Stimulated activated CD8-positive, alpha-beta memory T cell treated with anti-CD3 and anti-CD28 coated beads, Interleukin-4, amount 100 ng/mL, for 4 hours (primary cell): ENCODE measurements at places on chromosomes 6 and 20.

DNA sequence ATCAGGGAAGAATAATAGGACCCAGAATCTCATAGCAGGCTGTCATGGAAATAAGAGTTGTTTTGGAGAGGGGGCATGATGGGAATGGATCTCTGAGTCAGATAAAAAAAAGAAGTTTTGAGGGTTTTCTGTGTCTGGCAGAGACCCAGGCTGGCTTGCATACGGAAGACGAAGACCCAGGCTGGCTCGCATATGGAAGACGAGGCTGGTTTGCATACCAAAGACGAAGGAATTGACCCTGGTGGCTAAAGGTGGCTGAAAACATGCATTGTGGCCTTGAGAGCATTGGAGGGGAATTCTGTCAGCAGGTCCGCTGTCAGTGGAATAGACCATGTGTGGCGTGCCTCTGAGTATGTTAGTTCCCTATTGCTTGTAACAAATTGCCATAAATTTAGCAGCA is 335.1 kb downstream of the BTBD3 start:
- DNase-seq: no peak

GRCh38 chr20:24208652-24209051 is 220.1 kb upstream of the GGTLC1 start:
- no peak for DNase-seq

DNA sequence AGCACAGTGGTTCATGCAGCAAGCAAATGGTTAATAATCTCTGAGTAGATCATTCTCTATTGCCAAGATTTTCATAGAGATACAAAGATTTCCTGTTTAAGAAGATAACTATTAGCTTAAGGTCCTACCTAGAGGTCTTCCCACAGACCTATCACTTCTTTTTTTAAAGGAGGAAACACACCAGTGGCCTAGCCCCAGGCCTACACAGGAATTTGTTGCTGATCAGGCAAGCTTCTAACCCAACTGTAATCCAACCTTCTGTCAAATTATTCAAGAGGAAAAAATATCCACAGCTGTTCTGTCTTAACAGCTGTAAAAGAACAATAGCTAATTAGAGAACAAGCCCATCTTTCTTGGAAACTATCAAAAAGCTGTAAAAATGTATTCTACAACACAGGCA is 332.8 kb downstream of the BTBD9 start:
- no peak for DNase-seq

DNA sequence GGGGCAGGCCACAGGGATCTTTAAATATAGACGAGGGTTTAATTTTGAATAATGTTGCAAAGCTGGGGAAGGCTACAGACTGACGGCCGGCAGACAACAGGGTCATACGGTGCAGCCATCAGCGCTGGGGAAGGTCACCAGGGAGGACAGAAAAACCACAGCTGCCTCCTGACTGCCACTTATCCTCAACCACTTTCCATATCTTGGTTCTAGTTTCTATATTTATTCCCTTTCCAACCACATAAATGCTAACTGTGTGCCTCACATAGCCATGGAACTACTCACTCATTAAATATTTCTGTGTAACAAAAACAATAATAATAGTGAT is 85.7 kb upstream of the AGPAT4 start:
- DNase-seq: no peak

GRCh38 chr6:21406316-21406715 is 187.2 kb upstream of the SOX4 start:
- no peak for DNase-seq

DNA sequence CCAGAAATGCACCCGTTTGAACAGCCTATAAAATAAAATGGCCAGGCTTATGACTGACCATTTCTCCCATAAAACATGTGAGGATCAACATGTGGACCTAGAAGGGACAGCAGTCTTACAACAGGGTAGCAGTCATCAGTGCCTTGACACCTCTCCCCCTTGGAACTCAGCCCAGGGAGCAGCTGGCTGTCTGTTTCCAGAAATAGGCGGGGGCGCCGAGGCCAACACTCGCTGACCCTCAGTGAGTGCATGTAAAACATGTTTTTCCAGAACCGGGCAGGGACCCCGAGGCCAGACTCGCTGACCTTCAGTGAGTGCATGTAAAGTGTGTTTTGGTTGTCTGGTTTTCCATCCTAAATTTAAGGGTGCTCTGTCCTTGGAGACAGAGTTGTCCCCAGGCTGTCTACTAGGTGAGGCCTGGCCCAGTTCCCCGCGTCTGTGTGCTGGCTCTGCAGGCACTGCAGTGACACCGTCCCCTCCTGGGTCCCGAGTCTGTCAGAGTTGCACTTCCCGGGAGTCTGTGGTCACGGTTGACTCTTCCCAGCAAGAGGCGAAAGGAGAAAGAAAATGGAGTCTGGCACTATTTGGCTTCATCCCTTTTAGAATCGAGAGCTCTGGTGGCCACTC is 19.8 kb upstream of the ADRM1 start:
- no peak for DNase-seq

DNA sequence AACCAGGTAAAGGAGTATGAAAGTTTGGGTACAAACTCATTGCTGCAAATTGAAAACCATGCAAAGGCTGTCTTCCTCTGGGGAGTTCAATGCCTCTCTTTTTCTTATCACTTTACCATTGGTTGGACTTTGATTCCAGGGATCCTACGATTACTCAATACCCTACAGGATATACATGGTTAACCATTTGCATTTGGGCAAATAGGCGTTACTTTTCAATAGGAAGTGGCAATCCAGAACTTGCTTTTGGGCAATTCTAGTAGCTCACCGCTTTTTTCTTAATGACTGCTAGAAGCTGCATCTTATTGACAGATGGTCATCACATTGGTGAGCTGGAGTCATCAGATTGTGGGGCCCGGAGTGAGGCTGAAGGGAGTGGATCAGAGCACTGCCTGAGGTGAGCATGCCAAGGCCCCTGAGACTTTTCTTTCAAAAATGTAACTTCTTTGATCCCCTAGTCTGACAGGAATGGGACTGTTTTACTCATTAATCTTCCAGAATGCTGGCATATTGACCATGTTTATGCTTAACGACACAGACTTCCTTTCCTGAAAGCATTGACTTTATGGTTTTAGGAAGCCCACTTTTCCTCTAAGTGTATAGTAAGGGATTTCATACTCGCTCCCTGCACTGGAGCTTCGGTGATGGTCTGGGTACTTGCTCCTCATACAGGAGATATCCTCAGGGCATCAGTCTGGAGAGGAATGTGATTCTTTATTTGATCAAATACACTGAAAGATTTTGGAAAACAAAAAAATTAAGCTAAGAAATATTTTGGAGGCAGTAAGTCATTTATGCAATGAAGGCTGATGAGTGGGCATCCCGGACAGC is at the start of gene CCR6:
Gene CCR6 (plus strand): TSS at position 270 of the 831 bp plus-strand sequence. CDS start 13,039 bp downstream, outside the sequence.
- no peak for DNase-seq

- no peak for DNase-seq
Measured at GRCh38 chr6:18720075-18720474, 332.9 kb downstream of the RNF144B start.

- DNase-seq: no peak
Measured at GRCh38 chr6:34381081-34381480, 11.4 kb downstream of the NUDT3 start.

DNA sequence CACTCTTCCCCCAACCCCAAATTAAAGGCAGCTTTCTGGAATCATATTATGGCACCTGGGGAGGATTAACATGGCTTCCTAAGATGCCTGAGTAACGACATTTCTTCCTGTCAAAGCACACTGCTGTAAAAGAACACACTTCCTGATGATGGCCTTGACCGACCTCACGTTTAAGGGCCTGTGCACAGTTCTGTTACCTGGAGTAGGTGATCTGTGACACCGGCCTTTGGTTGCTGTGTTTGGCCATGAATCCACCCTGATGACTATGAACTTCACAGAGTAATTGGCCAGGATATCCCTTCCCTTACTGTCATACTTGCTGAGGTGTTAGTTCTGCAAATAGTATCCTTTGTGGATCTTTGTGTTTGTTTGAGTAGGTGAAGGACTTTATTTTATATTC is 45.8 kb downstream of the PLCB4 start:
- DNase-seq: no peak

DNA sequence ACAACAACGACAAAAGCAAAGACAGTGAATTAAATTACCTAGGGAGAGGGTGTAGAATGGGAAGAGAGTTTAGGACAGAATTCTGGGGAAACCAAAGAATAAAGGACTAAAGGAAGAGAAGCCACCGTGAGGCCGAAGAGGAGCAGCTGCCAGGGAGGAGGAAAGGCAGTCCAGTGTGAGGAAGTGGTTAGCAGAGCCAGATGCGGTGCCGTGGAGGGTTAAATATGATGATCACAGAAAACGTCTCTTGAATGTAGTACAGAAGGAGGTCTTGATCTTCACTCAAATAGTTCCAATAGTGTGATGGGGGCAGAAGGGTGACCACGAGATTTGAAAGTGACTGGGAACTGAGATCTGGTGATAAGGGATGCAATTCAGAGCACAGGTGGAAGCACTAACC is 67.7 kb downstream of the TMEM244 start:
- DNase-seq: no peak

- no peak for DNase-seq
Measured at GRCh38 chr20:49395183-49395582, 87.3 kb downstream of the KCNB1 start.
